Activated CD4-positive, alpha-beta T cell treated with anti-CD3 and anti-CD28 coated beads, Interleukin-2, amount 10 ng/mL, durations not matched to agents 7 days and 5 days (primary cell): ENCODE measurements at places on chromosomes 12 and 14.

DNA sequence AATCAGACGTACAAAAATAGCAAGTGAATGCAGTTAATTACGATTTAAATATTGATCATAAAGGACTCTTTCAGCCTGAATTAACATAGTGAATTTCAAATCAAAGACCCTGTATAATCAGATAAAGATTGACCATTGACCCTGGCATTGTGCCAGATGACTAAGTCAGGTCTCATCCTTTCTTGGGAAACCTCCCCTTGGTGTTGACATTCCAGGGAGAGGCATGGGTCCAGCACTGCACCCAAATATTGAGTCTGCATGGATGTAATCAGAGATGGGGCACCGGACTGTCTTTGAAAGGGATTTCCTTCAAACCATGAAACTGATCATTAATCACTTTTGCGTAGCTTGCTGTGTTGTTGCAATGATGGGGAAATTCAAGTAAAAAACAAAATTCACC, 1138.2 kb downstream of the BCL11B start:
- no peaks in the 10 kb centered on the region for H3K27me3 ChIP-seq
- DNase-seq: no peak
- H3K4me3 ChIP-seq: no peak overlapping the region

GRCh38 chr12:55666508-55666907, 29.8 kb downstream of the OR10P1 start:
- peaks cover 10% of the 10 kb centered on the region for H3K27me3 ChIP-seq
- no peaks in the 10 kb centered on the region for H3K4me1 ChIP-seq
- H3K4me3 ChIP-seq: no peak overlapping the region
- no peaks in the 10 kb centered on the region for H3K36me3 ChIP-seq

DNA sequence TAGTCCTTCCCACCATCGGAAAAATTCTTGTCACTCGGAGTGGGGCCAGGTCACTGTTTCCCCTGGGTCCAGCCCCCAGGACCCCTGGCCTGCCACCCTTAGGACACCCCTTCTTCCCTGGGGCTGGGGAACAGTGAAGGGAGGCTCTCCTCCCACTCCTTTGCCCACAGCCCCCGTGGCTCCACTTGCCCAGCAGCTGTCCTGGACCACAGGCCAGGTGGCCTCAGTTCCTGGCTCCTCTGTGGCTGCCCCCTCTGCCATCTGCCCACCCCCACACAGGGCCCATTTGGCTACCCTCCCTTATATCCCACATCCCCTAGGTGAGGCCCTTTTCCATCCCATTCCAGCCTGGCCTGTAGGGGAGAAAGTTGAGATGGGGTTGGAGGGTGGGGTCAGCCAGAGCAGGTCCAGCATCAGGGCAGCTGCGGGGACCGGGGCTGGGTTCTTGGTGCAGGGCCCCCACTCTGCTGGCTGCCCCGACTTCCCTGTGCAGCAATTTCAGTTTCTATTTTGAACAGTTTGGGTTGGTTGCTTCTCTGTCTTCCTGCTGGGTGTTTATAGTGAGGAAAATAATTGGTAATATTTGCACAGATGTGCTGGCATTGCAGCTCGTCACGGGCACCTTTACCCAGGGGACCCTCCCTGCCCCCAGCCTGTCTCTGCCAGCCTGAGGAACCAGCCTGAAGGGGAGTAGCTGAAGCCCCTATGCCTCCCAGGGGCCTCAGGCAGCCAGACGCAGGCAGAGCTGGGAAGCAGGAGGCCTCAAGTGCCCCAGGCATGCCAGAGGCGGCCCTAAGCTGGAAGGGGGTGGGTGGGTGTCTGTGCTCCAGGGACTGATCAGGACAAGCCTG, 23.4 kb downstream of the SYNDIG1L start:
- peaks cover 30% of the 10 kb centered on the region for H3K4me1 ChIP-seq
- peaks cover 7% of the 10 kb centered on the region for H3K27me3 ChIP-seq
- H3K27ac ChIP-seq: peak overlapping the region; percentile 92
- DNase-seq: no peak

GRCh38 chr14:101740981-101741380, 20.5 kb upstream of the PPP2R5C start:
- DNase-seq: no peak
- H3K4me3 ChIP-seq: no peak overlapping the region
- peaks cover 7% of the 10 kb centered on the region for H3K4me1 ChIP-seq
- H3K27me3 ChIP-seq: peaks cover 3% of the 10 kb centered on the region
- peaks cover 17% of the 10 kb centered on the region for H3K36me3 ChIP-seq
- no peak overlapping the region for H3K27ac ChIP-seq

DNA sequence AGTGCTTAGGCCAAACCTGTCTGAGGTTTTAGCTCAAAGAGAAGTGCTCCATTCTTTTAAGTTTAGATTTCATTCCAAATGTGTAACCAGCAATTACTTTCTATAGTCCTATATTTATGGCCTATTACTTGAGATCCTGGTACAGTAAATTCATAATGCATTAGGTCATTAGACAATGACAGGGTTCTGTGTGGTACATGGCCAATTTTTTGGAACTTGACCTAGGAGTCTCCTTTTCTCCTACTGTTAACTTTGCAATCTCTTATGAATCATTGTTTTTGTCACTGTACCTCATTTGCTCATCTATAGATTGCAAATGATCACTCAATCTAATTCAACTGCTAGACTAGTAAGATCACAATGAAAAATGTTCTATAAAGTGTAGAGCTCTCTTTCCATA, 136.7 kb downstream of the PDE3A start:
- no peaks in the 10 kb centered on the region for H3K36me3 ChIP-seq
- no peaks in the 10 kb centered on the region for H3K27me3 ChIP-seq
- no peak overlapping the region for H3K4me3 ChIP-seq
- no peak for DNase-seq
- H3K27ac ChIP-seq: no peak overlapping the region

GRCh38 chr12:24223926-24224325, 274.5 kb upstream of the SOX5 start:
- no peaks in the 10 kb centered on the region for H3K4me1 ChIP-seq
- H3K4me3 ChIP-seq: no peak overlapping the region
- no peak overlapping the region for H3K27ac ChIP-seq
- no peak for DNase-seq
- H3K36me3 ChIP-seq: no peaks in the 10 kb centered on the region
- H3K27me3 ChIP-seq: no peaks in the 10 kb centered on the region

- peaks cover 12% of the 10 kb centered on the region for H3K4me1 ChIP-seq
- H3K27me3 ChIP-seq: no peaks in the 10 kb centered on the region
- H3K4me3 ChIP-seq: no peak overlapping the region
- DNase-seq: no peak
Measured at GRCh38 chr14:71355324-71356201, 448.3 kb downstream of the PCNX1 start.

DNA sequence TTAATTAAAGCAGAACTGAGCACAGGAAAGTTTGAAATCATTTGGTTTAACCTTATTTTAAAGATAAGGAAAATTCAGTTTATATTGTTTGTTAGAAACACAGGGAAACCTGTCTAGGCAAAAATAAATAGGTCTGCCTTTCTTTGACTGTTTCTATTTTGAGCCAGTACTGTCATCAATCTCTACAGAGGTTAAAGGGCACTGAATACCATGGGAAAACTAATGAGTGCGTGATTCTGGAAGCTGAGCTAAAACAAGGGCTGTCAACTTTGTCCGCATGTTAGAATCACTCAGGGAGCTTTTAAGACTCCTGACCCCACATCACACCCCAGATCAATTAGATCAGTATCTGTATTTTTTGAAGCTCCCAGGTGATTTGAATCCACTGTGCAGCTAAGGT, 38.8 kb downstream of the NOPCHAP1 start:
- no peak overlapping the region for H3K27ac ChIP-seq
- DNase-seq: no peak
- no peaks in the 10 kb centered on the region for H3K27me3 ChIP-seq

GRCh38 chr14:73833530-73834260, 17.9 kb upstream of the PTGR2 start:
- H3K27ac ChIP-seq: no peak overlapping the region
- peaks cover 14% of the 10 kb centered on the region for H3K4me1 ChIP-seq
- no peaks in the 10 kb centered on the region for H3K36me3 ChIP-seq
- no peak overlapping the region for H3K4me3 ChIP-seq
- no peaks in the 10 kb centered on the region for H3K27me3 ChIP-seq
- no peak for DNase-seq

GRCh38 chr14:61113561-61114225, 132.6 kb downstream of the SLC38A6 start:
- H3K27me3 ChIP-seq: peaks cover 1% of the 10 kb centered on the region
- H3K4me1 ChIP-seq: no peaks in the 10 kb centered on the region
- H3K27ac ChIP-seq: no peak overlapping the region
- DNase-seq: no peak
- H3K36me3 ChIP-seq: no peaks in the 10 kb centered on the region
- H3K4me3 ChIP-seq: no peak overlapping the region

DNA sequence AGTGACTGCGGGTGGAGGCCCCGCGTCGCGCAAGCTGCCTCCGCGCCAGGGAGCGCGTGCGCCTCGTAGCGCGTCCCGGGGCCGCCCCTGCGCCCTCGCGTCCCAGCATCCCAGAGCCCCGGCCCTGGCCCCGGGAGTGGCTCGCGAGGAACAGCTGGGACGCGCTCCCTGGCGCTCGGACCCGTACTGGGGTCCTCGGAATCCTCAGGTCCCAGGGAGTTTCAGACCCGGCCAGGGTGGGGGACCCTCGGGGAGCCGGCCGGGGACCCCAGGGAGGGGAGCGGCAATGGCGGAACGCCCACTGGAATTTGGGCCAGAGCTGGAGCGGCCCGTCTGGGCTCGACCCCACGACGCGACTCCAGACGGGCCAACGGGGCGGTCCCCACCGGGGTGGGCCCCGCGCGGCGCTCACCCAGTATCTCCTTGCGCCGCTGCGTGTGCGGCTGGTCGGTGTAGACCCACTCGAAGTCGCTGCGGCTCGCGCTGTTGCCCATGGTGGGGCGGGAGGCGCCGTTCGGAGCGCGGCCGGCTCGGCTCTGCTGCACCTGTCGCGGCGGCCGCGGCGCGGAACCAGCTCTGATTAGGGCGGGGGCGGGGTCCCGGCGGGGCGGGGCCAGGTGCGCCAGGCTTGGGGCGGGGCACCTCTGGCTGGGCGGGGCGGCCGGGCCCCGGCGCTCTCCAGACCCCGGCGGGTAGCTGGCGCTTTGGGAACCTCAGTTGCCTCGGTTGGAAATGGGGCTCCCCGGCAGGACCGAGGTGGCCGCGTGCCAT, at the start of gene DEGS2:
DEGS2 (minus strand) TSS at position 552 of the 771 bp plus-strand sequence; CDS start at position 494, 58 bp downstream.
- peaks cover 4% of the 10 kb centered on the region for H3K4me1 ChIP-seq
- DNase-seq: peak; percentile 54
- H3K27me3 ChIP-seq: peaks cover 43% of the 10 kb centered on the region
- H3K36me3 ChIP-seq: peaks cover 6% of the 10 kb centered on the region

DNA sequence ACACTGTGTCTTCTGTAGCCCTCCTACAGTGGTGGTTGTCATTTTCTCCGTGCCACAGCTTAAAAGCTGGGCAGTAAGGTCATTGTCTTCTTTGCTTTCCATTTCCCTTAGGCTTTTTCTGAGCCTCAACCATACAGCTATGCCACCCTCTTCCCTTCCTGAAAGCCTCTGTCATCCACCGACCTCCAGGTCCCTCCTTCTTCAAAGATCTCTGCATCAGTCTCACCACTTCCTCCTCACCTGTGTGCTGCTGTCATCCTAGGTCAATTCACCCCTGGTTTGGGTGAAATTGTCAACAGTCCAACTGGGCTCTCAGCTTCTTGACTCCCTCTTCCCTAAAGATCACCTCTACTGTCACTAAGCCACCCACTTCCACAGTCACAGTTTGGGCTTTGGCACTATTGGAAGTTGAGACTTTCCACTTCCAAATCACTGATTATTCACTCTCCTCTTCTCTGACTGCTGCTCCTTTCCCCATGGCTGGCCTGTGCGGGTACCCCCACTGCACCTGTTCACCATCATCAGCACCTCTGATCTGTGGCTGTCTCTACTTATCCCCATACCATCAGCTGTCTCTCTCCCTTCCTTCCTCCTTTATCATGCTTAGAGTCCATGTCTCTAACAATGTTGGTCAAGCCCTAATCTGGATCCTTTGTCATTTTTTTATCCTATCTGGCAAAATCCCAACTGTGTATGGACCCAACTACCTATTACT, 15.5 kb upstream of the TSPAN9 start:
- peaks cover 22% of the 10 kb centered on the region for H3K27me3 ChIP-seq
- DNase-seq: no peak
- H3K4me3 ChIP-seq: no peak overlapping the region
- no peaks in the 10 kb centered on the region for H3K36me3 ChIP-seq

- H3K27me3 ChIP-seq: peaks cover 7% of the 10 kb centered on the region
- H3K4me3 ChIP-seq: no peak overlapping the region
- H3K4me1 ChIP-seq: no peaks in the 10 kb centered on the region
- no peak overlapping the region for H3K27ac ChIP-seq
- H3K36me3 ChIP-seq: no peaks in the 10 kb centered on the region
Measured at GRCh38 chr12:47024463-47024862, 55.0 kb upstream of the PCED1B start.

- no peaks in the 10 kb centered on the region for H3K36me3 ChIP-seq
- H3K4me3 ChIP-seq: no peak overlapping the region
- DNase-seq: no peak
- peaks cover 12% of the 10 kb centered on the region for H3K4me1 ChIP-seq
Measured at GRCh38 chr14:56340932-56341331, 222.7 kb downstream of the PELI2 start.

DNA sequence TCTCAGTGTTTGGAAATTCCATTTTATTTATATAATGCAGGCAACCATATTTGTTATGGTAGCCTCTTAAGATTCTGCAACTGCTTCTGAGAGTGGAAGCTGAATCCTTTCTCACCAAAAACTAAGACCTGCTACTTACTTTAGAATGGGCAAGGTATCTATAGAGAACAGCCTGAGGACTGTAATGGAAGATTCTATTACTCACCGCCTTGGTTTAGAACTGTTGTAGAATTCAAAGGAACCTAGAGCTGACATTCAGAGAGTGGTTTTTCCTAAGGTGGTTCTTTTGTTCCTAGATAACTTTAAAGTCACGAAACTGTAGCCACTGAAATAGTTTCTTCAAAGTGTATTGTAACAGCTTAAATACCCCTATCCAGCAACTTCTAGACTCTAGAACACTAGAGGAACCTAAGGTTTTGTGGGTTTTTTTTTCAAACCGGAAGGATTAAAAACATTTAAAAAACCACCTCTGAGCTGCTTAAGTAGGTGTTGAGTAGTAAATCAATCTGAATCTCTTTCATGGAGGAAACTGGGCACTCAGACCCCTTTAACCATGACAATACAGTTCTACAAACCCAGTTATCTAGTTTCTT, 4.2 kb downstream of the TDP1 start:
- no peaks in the 10 kb centered on the region for H3K27me3 ChIP-seq
- peaks cover 69% of the 10 kb centered on the region for H3K36me3 ChIP-seq
- H3K4me1 ChIP-seq: peaks cover 59% of the 10 kb centered on the region
- peak overlapping the region; percentile 92 for H3K27ac ChIP-seq
- DNase-seq: no peak

GRCh38 chr12:95116341-95116740, 42.9 kb upstream of the NR2C1 start:
- peaks cover 7% of the 10 kb centered on the region for H3K4me1 ChIP-seq
- no peak overlapping the region for H3K27ac ChIP-seq
- H3K36me3 ChIP-seq: no peaks in the 10 kb centered on the region
- no peaks in the 10 kb centered on the region for H3K27me3 ChIP-seq
- DNase-seq: no peak
- no peak overlapping the region for H3K4me3 ChIP-seq

DNA sequence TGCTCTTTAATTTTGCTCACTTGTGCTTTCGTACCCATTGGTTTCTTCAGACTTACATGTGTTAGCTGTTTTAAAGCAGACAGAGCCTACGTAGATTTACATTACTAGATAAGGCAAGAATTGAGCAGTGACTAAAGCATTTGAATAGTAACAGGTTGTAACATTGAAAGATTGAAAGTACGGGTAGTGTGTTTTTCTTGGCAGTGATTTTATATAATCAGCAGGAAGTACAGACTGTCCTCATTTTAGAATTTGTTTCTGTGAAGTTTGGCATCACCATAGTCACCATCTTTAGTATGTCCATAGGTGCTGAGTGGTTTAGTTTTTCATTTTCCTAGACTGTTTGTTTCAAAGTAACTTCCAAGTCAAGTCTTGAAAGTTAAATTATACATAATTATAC, 14.0 kb downstream of the RTRAF start:
- H3K36me3 ChIP-seq: peaks cover 69% of the 10 kb centered on the region
- no peak overlapping the region for H3K27ac ChIP-seq
- no peak overlapping the region for H3K4me3 ChIP-seq
- no peaks in the 10 kb centered on the region for H3K4me1 ChIP-seq
- DNase-seq: no peak
- no peaks in the 10 kb centered on the region for H3K27me3 ChIP-seq
